ENCODE measurements at places on chromosomes 12 and 14.

- DNase-seq: no peak
Observed at GRCh38 chr12:96361074-96361473, 39.2 kb downstream of the CDK17 start.

GRCh38 chr12:27219693-27220054, 24.4 kb upstream of the STK38L start:
- no peak for DNase-seq

- DNase-seq: no peak
Observed at GRCh38 chr14:60658211-60658690, 9.0 kb upstream of the SIX1 start.

DNA sequence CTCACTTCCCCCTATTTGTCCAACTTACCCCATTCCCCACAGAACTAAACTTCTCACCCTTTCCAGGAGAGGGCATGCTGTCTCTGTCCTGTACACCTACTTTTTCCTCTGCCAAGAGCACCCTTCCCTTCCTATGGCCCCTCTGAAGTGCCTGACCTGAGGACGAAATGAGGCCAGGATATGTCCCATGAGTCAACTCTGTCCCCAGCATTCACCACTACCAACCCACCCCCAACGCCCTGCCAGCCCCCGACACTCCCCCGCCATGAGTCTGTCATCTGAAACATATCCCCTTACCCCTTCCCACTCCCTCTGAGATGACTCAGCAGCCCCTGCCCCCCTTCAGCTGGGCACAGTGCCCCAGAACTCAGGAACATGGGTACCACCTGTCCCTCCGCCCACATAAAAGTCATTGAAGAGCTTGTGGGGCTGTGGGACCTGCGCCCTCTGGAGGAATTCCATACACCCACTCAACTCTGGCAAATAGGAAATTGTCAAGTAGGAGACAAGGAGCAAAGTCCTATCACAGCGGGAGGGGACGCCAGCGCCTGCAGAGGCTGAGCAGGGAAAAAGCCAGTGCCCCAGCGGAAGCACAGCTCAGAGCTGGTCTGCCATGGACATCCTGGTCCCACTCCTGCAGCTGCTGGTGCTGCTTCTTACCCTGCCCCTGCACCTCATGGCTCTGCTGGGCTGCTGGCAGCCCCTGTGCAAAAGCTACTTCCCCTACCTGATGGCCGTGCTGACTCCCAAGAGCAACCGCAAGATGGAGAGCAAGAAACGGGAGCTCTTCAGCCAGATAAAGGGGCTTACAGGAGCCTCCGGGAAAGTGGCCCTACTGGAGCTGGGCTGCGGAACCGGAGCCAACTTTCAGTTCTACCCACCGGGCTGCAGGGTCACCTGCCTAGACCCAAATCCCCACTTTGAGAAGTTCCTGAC, 26.3 kb downstream of the ITGA7 start:
- peak; percentile 46 for DNase-seq

GRCh38 chr14:57205938-57206337, 62.8 kb downstream of the EXOC5 start:
- no peak for DNase-seq

DNA sequence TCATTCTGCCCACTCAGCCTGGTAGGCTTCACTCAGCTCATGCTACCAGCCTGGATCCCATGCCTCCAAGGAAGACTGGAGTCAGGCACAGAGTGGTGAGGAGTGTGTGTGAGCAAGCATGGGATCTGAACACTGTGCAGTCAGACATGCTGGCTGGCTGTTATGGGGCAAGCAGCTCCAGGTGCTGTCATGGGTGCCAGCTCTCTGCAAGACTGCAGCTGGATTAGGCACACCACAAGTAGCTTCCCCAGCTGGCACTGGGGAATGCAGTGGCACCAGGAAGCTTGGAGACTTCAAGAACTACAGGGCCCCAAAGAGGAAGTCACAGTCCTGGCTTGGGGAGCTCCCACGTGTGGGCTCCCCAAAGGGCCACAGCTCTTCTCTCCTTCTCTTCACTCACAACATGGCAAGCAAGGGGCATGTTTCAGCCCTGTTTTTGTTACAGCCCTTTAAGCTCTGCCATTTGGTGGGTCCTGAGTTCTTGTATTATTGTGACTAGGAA, 202.5 kb downstream of the VRK1 start:
- no peak for DNase-seq

DNA sequence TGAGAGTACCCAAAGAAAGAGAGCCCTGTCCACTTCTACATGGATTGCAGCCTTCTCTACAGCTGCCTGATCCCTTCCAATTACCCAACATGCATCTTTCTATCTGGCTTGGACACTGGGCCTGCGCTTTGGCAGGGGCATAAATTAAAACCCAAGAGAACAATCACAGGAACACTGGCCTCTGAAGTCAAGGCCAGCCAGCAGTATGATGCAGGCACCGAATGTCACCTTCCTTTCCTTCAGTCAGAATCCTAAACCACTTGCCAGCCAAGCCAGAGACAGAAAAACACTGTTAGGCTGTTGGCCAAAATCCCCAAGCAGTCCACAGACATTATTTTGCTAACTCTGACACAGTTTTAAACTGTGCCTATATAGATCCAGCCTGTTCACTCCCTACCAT, 113.7 kb downstream of the DUSP6 start:
- DNase-seq: peak; percentile 64

- no peak for DNase-seq
Observed at GRCh38 chr12:131260954-131261353, 307.2 kb downstream of the ADGRD1 start.

- no peak for DNase-seq
Observed at GRCh38 chr12:46217541-46218321, 51.1 kb downstream of the SLC38A1 start.

DNA sequence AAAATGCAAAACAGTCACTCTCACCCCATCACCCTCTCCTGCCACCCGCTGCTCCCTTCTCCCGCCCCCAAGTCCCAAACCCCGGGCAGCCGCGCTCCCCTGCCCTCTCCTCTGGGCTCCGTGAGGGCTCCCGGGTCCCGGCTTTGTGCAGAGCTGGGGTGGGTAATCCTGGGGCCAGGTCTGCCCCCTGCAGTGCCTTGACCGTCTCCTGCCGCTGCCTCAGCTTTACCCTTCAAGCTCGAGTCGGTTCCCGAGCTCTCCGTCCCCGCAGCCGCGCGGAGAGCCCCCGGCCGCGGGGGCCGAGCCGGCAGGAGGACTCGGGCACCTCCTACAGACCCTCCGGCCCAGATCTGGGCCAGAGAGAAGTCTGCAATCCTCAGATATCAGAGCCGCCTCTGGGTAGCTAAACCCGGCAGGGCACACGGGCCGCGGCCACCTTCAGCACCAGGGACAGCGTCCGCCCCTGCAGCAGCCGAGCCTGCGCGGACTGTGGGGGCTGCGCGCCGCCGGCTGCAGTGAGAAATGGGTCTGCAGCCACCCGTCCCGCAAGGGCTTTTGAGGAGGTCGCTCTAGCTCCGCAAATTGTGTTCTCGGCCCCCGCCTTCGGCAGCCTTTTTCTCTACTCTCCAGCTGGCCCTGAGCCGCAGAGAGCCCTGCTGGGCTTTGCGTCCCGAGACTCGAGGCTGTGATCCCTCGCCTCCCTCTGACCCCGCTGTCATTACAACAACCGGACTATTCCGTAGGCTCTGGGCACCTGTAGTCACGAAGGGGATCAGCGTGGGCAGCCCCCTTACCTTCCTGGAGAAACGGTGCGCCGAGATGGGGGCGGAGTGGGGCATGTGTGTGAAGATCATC, 1.2 kb downstream of the PRMT8 start:
- DNase-seq: peak; percentile 51

DNA sequence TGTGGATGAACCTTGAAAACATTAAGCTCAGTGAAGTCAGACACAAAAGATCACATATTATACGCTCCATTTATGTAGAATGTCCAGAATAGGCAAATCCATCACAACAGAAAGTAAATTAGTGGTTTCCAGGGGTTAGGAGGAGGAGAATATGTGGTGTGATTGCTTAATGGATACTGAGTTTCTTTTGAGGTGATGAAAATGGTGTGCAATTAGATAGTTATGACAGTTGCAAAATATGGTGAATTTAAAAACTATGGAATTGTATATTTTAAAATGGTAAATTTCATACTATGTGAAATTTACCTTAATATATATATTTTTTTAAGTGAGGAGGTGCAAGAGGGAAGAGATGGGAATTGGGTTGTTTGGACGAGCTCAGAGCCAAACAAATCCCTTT, 46.3 kb upstream of the KICS2 start:
- no peak for DNase-seq

DNA sequence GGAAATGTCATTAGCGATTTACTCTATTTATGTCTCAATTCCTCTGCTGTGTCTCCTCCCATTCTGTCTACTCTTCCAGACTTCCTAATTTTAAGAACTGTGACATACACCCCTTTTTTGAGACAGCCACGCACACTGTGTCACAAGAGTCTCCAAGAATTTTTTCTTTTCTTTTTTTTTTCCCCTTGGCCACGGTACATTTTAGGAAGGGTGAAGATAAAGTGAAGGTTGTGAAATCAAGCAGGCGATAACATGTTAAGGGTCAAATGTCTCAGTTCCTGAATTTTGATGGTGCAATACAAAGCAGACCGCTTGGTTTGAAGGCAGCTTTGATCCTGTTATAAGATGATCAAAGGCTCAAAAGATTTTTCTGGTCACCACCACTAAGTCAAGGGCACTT, 4.3 kb downstream of the OLR1 start:
- DNase-seq: no peak

DNA sequence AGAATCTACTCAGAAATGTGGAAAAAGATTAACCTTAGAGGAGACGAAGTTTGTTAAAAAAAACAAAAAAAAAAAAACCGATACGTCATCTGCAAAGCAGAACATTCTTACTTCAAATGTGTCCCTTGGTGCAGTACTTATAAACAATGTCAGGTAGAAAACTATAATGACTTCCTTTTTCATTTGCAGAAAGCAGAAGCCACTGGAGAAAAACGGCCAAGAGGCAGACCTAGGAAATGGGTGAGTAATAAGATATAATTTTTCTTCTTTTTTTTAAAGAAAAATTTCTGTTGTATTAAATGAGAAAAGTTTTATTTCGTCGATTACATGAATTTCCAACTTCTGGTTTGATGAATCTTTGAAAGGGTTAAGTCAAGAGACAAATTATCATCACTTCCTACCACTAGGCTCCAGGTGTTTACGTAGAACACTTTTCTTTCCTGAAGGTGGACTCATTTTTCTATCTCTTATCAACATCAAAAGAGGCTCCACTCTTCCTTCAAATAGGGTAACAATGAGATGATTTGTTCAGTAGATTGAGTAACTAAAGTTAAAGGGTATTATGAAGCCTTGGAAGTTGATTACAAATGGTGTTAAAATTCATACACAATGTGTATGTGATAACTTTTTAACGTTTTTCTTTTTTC, 14.2 kb downstream of the HMGA2 start:
- no peak for DNase-seq

DNA sequence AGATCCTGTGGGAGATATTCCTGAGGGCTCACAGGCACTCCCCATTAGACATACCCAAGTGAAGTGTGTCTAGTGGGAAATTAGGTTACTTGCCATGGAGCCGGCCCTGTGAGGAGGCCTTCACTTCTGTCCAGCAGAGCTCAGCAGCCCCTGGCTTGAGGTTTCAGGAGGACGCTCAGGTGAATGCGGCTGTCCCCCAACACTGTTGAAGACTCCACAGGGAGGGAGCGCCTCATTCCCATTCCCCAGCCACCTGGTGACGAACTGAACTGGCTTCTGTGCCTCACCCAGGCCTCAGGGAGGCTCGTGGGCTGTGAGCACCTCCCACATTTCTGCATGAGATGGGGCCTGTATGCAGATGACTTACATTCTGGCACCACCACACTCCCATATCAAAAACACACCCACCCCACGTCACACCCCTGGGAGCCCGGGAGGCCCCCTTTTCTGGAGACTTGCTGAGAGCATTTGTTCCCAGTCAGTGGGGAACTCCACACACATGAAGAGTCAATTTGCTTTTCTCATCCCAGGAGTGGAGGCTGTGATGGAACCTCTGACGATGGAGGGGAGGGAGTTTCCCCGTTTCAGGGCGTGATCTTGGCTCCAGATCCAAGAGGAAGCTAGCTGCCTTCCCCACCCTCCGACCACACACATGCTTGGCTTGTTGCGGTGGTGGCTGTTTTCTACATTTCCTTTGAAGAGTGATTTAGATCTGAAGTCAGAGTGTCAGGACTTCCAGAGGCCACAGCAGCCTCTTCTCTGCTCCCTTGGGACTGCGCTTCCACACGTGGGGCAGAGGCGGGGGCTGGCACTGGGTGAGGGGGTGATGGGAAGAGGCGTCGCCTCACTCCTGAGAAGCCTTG, 120.7 kb downstream of the ADGRD1 start:
- no peak for DNase-seq

DNA sequence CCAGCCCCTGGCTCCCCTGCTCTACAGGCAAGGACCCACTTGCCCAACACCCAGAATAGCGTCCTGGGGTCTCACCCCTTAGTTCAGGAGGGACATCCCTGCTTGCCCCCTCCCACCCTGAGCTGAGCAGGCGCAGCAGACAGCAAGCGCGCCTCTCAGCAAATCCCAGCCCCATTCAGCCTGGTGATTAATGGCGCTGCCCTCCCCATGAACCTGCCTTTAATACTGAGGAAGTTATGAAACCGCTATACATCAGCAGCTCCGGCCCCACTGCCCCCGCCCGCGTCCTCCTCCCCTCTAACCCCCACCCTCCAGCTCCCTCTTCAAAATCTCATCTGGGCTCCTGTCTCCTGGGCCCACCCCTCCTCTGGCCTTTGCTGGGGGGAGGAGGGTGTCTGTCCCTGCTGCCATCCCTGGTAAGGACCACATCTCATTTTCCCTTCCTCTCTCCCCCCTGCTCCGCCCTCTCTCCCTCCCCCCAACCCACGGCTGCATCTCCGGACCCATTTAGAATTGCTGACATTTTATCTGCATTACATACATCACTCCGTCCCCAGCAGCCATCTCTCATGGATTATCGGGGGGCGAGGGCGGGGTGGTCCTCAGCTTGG, 7.1 kb upstream of the SMUG1 start:
- no peak for DNase-seq

DNA sequence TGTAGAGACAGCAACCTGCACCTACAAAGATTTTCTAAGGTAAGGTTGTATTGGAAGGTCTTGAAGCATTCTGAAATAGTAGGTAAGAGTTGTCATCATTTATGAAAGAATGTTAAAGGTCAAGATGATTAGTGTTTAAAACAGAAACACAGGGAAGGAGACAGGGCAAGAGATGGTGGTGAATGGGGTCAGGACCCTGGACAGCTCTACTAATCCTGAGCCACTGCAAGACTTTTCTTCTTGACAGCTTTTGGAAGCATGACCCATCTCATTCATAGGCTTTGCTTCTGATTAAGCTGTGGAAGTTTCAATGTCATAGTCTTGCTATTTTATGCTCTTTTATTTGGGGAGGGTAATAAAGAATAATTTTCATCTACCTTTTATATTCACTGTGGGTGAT, 75.5 kb upstream of the CAND1 start:
- peak; percentile 21 for DNase-seq

GRCh38 chr12:117582135-117582784, 220.8 kb upstream of the NOS1 start:
- DNase-seq: no peak

GRCh38 chr12:121283841-121284240, 12.7 kb downstream of the CAMKK2 start:
- no peak for DNase-seq

- DNase-seq: peak; percentile 37
Observed at GRCh38 chr12:51721282-51721940, 127.1 kb downstream of the FIGNL2 start.

Measured in kidney capillary endothelial cell (primary cell).